ENCODE measurements at places on chromosomes 5 and 9.
A peak's percentile ranks its signal among the peaks of the same experiment; 100 is the strongest.

- H3K36me3 ChIP-seq, result no peaks in the 10 kb centered on the region
- DNase-seq, result no peak
- no peaks in the 10 kb centered on the region for H3K27me3 ChIP-seq
- H3K4me3 ChIP-seq, result no peak overlapping the region
- H3K27ac ChIP-seq, result no peak overlapping the region
Observed at GRCh38 chr9:78606001-78606379, 309.1 kb downstream of the PSAT1 start.

DNA sequence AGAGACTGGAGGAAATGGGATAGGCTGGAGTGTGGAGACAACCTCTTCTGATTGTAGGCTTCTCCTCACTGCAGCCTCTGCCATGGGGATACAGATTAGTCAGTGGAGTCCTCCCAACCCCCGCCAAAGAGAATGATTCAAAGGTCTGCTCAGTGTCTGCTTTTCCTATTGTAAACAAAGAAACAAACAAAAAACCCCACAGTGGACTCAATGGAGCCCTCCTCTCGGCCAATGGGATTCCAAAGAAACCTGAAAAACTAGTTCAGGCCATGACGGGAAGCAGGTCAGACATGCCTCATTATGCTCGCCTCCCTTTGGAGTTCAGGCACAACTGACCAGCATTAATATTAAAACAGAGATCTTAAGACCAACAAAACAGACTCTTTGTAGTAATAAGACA, 85.8 kb downstream of the SEC61B start:
- H3K4me3 ChIP-seq, result no peak overlapping the region
- DNase-seq, result no peak
- peaks cover 18% of the 10 kb centered on the region for H3K4me1 ChIP-seq
- no peaks in the 10 kb centered on the region for H3K36me3 ChIP-seq
- H3K27ac ChIP-seq, result no peak overlapping the region

DNA sequence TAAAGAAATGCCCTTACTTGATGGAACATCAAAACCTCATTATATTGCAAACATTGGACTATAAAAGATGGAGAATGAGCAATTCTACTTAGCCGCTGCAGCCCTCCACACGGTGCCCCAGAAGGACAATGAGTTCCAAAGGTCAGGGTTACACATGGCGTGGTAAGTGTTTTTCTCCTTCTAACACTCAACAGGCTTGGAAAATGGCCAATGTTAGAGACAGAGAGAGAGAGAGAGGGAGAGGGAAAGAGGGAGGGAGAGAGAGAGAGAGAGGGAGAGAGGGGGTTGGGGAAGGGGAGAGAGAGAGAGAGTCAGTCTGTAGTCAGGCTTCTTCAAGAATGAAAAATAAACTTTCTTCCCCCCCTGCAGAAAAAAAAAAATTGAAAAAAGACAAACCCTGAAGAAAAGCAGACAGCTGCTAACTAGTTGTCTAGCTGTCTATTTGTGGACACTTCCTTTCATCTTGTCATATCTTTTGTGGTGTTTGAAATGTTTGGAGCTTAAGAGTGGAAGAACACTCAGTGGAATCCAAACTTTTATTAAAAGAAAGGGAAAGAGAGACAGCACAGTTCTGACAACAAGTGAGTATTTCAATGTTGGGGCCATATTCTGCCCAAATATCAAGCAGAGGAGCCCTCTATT, 324.8 kb downstream of the TMEM38B start:
- peak overlapping the region; percentile 40 for H3K4me3 ChIP-seq
- peaks cover 57% of the 10 kb centered on the region for H3K4me1 ChIP-seq
- no peaks in the 10 kb centered on the region for H3K27me3 ChIP-seq
- H3K36me3 ChIP-seq, result peaks cover 6% of the 10 kb centered on the region
- no peak for DNase-seq
- H3K27ac ChIP-seq, result peak overlapping the region; percentile 89

DNA sequence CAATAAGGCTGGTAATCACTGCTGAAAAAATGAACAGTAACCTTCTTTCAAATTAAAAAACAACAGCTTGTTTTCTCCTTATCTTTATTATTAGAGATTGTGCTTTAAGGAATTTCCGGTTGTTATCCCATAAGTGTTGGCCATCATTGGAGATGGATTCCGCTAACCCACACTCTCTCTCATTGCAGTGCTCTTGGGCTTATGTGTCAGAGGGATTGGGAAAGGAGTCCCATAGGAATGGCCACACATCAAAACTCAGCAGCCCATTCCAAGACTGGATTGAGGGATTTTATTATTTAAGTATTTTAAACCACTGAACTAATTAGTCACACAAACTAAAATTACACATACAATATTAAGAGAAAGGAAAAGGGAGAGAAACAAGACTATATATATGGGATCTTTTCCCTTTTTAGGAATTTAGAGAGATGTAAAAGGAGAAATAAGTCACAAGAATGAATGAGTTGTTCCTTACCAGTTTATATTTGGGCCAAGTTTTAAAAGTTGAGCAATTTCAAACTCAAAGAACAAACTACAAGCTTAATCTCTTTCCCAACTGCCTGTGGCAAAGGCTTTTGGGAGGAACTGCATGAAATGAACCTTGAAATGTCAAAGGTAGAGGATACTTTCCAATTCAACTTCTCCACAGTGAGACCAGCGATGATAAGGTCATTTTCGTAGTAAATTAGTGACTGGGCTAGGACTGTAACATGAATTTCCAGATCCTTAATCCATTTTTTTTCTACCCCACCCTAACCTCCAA, 2.4 kb downstream of the SPINK6 start:
- no peak for DNase-seq
- no peak overlapping the region for H3K4me3 ChIP-seq
- H3K27me3 ChIP-seq, result no peaks in the 10 kb centered on the region
- H3K4me1 ChIP-seq, result no peaks in the 10 kb centered on the region

DNA sequence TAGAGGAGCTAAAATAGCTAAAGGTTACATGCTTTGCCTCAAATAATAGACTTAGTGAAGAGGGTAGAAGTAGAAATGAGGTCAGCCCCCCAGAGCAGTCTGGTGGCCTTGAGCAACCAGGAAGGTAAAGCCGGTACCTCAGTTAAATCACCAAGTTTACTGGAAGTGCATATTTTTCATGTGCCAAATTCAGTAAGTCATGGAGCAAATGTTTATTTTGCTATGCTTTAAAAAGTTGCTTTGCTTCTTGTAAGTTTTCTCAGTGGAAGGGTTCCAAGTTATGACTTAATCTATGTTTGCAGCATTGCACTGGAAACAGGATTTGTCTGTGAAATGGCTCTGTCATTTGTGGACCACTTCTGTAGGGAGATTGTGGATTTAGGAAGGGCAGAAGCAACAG, 256.7 kb downstream of the ARRDC3 start:
- no peaks in the 10 kb centered on the region for H3K36me3 ChIP-seq
- H3K27me3 ChIP-seq, result no peaks in the 10 kb centered on the region
- no peak for DNase-seq
- H3K4me1 ChIP-seq, result peaks cover 21% of the 10 kb centered on the region

GRCh38 chr9:137593176-137593575, 2.9 kb upstream of the ZMYND19 start:
- H3K27me3 ChIP-seq, result peaks cover under 1% of the 10 kb centered on the region
- DNase-seq, result no peak
- peaks cover 17% of the 10 kb centered on the region for H3K4me1 ChIP-seq
- H3K4me3 ChIP-seq, result peak overlapping the region; percentile 78
- no peak overlapping the region for H3K27ac ChIP-seq

DNA sequence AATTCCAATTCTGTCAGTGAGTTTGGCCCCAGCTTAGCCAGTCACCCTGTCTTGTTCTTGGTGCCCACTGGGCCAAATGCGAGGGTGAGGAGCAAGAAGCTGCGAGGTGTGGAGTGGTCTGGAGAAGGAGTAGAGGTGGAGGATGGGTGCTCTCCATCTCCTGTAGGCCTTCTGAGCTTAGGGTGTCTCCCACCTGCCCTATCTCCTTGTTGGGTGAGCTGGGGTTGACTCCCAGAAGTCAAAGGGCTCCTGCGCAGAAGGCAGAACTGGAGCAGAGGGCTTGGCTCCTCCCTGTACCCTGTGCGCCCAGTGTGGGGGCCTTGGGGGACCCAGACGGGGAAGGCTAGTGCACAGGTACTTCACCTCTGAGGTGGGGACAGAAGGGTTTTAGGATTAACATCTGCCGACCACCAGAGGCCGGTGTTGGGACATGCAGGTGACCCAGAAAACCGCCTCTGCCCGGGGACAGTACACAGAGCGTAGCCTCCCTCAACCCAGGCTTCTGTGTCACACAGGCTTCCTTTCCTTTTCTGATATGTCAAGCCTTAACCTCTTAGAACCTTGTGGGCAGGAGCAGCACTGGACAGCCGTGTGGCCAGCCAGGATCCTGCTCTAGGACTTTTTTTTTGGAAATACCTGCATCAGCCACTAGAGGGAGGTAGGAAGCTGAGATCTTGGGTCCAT, 16.9 kb downstream of the IL5 start:
- peak; percentile 64 for DNase-seq
- H3K4me1 ChIP-seq, result no peaks in the 10 kb centered on the region
- H3K4me3 ChIP-seq, result no peak overlapping the region
- H3K27ac ChIP-seq, result no peak overlapping the region
- peaks cover 25% of the 10 kb centered on the region for H3K27me3 ChIP-seq

DNA sequence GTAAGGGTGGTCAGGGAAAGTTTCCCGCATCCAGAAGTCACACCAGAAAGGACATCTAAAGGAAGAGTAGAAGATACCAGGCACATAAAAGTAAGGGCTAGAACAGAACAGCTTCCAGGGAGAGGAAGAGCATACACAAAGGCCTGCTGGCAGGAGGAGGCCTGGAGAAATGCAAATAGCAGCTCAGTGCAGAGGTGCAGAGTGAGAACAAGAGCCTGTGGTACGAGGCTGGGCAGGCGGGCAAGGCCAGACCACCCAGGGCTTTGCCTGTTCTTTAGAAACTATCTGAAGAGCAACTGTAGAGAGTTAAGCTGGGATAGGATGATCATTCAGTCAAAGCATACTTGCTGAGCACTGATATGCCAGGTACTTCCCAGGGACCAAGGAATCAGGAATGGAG, 115.3 kb downstream of the DROSHA start:
- peaks cover 13% of the 10 kb centered on the region for H3K36me3 ChIP-seq
- DNase-seq, result no peak
- H3K4me1 ChIP-seq, result no peaks in the 10 kb centered on the region
- no peaks in the 10 kb centered on the region for H3K27me3 ChIP-seq

DNA sequence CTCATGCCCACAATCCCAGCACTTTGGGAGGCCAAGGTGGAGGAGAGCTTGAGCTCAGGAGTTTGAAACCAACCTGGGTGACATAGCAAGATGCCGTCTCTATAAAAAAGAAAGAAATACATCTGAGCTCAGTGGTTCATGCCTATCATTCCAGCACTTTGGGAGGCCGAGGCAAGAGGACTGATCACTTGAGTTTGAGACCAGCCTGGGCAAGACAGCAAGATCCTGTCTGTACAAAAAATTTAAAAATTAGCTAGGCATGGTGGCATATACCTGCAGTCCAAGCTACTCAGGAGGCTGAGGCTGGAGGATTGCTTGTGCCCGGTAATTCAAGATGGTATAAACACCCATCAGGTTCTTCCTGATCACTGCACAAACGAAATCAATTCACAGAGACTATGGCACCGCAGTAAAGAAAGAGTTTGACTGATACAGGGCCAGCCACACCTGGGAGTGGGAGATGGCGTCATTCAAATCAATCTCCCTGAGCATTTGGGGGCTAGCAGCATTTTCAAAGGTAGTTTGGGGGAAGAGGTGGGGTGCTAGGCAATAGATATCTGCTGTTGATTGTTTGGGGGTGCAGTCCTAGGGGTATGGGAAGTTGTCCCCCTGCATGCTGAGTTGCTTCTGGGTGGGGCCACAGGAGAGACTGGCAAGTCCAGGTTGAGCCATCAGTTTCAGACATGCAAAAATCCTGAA, 169.2 kb downstream of the TTC39B start:
- no peaks in the 10 kb centered on the region for H3K36me3 ChIP-seq
- peaks cover 28% of the 10 kb centered on the region for H3K4me1 ChIP-seq
- H3K27ac ChIP-seq, result no peak overlapping the region
- H3K27me3 ChIP-seq, result no peaks in the 10 kb centered on the region
- H3K4me3 ChIP-seq, result no peak overlapping the region
- no peak for DNase-seq

GRCh38 chr9:80127920-80128319, 556.2 kb downstream of the TLE4 start:
- no peaks in the 10 kb centered on the region for H3K27me3 ChIP-seq
- no peaks in the 10 kb centered on the region for H3K4me1 ChIP-seq
- no peaks in the 10 kb centered on the region for H3K36me3 ChIP-seq
- no peak overlapping the region for H3K4me3 ChIP-seq
- H3K27ac ChIP-seq, result no peak overlapping the region

- no peak for DNase-seq
- H3K4me1 ChIP-seq, result no peaks in the 10 kb centered on the region
- no peaks in the 10 kb centered on the region for H3K36me3 ChIP-seq
Observed at GRCh38 chr5:140093179-140093578, 20.7 kb upstream of the PURA start.

DNA sequence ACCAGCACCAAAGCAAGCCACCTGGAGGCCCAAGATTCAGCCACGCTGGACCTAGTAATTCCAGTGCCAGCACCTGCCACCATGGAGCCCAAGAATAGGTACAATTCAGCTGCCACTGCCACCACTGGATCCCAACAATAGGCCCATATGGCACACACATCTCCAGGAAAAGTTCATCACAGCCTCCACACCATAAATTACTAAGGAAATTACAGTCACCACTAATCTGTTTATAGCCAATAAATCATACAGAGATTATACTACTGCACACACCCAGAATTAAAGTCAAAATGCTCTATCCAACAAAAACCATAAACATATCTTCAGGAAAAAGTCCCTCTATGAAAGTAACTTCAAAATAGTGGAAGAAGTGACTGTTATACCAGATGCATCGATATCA, 242.8 kb downstream of the SPATA31D1 start:
- no peak overlapping the region for H3K27ac ChIP-seq
- H3K27me3 ChIP-seq, result no peaks in the 10 kb centered on the region
- no peak overlapping the region for H3K4me3 ChIP-seq
- no peak for DNase-seq
- H3K4me1 ChIP-seq, result no peaks in the 10 kb centered on the region
- peaks cover 12% of the 10 kb centered on the region for H3K36me3 ChIP-seq

- no peak overlapping the region for H3K27ac ChIP-seq
- peaks cover 8% of the 10 kb centered on the region for H3K4me1 ChIP-seq
- peak overlapping the region; percentile 15 for H3K4me3 ChIP-seq
- DNase-seq, result peak; percentile 33
- H3K27me3 ChIP-seq, result peaks cover 50% of the 10 kb centered on the region
Observed at GRCh38 chr9:32378496-32378895, 5.9 kb upstream of the ACO1 start.

DNA sequence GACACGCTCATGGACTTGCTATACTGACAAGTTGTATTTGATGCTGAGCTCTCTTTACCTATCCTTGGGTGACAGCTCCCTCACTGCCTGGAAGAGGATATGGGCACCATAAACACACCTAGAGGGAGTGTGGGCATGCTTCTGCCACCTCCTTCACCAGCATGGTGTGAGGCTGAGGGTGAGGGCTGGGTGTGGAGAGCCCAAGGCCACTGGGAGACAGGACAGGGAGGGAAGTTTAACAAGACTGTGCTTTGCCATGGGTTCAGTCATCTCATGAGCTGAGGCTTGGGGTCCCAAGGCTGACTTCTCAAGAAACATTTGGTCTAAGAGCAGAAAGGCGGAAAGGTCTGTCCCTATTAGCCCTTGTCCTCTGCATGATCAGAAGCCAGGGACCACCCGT, 93.6 kb upstream of the ANKRD55 start:
- H3K36me3 ChIP-seq, result no peaks in the 10 kb centered on the region
- peaks cover 28% of the 10 kb centered on the region for H3K4me1 ChIP-seq
- DNase-seq, result no peak
- peak overlapping the region; percentile 63 for H3K27ac ChIP-seq
- H3K27me3 ChIP-seq, result no peaks in the 10 kb centered on the region
